Skin of body (tissue), 3 donors: ENCODE measurements at places on chromosomes 7 and 10. TPM values are rescaled to one million over a fixed set of nuclear protein-coding genes. Genes with fewer than 3 reads are reported as not detected.

DNA sequence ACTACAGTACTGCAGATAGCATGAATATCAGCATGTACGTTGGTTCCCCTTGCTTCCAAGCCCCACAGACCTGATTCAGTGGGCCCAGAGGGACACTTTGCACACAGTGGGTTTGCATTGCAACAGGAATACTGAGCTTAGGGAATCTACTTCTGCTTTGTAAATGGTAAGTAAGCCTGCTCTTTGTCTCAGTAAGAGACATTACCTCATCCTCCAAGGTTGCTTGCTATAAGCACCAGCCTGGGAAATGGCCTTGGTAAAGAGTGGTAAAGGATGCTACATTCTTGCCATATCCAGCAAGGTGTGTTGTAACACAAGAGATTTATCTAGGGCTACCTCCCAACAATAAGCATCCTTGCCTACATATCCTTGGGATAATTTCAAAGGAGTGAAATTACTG is 730.5 kb downstream of the INHBA start:
- no peak for DNase-seq

DNA sequence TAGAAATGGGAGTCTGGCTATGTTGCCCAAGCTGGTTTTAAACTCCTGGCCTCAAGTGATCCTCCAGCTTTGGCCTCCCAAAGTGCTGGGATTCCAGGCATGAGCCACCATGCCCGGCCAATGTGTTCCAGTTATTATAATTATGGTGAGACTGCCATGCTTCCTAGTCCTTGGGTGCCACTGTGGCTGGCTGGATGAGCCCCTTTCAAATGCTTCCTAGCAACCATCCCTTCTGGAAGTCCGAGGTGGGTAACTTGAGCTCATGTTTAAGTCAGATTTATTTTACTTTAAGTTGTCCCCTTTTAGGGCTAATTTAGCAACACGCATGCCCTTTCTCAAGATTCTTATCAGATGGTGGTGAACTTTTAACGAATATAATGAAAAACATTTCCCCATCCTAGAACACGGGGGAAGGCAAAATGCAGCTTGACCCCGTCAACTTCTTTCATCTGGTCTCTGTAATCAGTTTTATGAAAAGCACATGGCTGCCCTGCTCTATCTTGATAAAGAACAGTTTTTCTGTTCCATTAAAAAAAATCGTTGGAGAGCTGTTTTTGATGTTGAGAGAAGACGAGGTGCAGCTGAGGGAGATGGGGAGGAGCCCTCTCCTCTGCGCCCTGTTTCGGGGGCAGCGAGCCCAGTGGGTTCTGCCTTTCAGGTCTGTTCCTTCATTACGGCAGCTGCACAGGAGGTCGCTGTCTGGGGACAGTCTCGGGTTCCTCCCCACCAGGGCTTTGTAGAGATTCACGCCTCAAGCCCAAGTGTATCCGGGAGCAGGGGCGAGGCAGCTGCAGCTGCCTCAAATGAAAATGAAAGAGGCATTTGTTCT is 61.0 kb upstream of the MKI67 start:
- DNase-seq = no peak

DNA sequence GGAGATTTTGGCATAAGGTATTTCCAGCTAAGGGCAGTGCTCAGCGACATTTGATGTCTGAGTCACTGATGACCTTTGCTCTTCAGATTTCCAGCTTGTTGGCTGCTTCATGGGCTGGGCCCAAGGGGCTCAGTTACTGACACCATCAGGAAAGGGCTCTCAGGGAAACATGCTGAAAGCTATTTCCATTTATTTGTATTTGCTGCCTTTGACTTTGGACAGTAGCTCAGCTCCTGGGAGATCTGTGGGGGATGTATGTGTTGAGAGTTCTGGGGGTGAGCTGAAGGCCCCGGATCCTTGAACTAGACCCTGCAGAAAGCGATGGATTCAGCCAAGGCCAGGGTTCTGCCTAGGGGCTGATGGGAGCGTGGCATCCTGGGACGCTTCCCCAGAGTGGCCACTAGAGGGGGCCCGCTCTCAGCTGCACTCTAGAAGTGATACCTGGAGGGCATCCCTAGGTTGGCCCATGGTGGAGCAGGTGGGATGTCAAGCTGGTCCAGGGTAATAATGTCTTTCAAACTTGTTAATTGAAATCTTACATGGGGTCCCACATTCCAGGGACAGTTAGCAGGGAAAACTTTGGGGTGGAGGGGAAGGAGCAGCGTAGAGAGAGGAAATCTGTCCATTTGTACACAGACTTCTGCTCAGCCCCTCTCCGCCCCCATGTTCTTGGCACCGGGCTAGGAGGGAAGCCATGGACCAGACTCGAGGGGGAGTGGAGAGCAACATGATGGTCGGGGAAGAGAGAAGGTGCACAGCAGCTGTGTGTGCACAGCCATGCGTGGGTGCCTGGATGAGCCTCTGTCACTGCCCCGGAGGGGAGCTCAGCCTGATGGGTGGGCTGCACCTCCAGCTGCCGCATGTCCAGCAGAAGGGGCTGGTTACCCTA is 3.0 kb upstream of the BTBD16 start:
- no peak for DNase-seq

DNA sequence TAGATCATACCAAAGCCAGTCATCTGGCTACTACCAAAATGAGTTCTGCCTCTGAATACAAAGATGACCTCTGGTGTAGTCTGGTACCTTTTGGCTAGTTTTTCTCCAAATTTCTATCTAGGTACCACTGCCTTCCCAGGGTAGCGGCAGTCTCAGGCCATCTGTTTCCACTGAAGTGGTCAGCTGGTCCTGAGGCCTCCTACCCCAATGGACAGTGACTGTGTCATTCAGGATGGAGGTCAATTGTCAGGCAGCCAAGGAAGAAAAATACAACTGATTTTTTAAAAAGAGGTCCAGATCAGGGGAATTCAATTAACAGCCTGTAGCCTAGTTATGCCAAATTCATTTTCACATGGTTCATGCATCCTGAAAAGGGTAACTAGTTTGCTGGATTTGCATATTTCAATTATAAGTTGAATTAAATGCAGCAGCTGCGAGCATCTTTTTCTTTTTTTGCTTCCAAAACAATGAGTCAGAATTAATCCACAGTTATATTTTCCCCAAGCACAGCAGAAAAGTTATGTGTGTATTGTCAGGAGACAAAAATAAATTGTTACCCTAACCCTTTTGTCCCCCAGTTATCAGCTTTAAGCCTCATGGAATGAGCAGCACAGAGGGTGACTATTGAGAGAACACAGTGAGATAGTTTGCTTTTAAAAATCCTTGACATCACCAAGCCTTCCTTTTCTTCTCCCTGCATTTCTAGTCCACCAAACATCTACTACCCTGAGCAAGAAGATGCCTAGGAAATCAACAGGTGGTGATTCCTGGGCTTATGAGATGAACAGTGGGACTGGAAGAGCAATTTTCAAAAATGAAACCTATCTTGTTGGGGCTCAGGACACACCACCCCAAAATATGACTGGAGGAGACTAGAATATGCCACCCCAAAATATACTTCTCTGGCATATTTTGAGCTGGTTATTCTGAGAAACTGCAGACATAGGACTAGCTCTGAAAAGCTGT is 27.7 kb downstream of the BCCIP start:
- no peak for DNase-seq

DNA sequence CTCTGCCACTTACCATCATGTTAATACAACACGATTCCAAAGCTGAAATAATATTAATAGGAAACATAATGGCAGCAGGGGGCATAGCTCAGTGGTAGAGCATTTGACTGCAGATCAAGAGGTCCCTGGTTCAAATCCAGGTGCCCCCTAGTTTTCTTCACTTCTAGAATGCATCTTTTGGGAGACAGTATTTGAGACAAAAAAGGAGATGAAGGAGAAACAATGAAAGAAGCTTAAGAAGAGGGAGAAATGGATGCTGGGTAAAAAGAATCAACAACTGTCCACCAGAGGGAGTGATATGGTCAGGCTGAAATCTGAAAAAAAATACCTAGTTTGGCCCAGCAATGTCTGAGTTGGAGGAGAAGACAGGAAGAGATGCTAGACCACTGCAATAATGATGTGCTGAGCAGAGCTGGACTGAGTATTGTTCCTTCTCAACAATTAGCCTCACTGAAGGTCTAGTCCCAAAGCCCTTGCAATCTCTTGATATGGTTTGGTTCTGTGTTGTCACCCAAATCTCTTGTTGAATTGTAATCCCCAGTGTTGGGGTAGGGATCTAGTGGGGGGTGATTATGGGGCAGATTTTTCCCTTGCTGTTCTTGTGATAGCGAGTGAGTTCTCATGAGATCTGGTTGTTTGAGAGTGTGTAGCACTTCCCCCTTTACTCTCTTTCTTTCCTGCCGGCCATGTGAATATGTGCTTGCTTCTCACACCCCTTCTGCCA is 48.3 kb downstream of the ZNF783 start:
- DNase-seq = no peak

MUC12 gene
- not detected for total RNA-seq

PTPRN2 gene
- 0.99 TPM for total RNA-seq

GBX1 gene
- 0.30 TPM for total RNA-seq

SLC26A3 gene
- not detected for total RNA-seq

GHRHR gene
- not detected for total RNA-seq
